ENCODE measurements at places on chromosomes 5 and 9.

DNA sequence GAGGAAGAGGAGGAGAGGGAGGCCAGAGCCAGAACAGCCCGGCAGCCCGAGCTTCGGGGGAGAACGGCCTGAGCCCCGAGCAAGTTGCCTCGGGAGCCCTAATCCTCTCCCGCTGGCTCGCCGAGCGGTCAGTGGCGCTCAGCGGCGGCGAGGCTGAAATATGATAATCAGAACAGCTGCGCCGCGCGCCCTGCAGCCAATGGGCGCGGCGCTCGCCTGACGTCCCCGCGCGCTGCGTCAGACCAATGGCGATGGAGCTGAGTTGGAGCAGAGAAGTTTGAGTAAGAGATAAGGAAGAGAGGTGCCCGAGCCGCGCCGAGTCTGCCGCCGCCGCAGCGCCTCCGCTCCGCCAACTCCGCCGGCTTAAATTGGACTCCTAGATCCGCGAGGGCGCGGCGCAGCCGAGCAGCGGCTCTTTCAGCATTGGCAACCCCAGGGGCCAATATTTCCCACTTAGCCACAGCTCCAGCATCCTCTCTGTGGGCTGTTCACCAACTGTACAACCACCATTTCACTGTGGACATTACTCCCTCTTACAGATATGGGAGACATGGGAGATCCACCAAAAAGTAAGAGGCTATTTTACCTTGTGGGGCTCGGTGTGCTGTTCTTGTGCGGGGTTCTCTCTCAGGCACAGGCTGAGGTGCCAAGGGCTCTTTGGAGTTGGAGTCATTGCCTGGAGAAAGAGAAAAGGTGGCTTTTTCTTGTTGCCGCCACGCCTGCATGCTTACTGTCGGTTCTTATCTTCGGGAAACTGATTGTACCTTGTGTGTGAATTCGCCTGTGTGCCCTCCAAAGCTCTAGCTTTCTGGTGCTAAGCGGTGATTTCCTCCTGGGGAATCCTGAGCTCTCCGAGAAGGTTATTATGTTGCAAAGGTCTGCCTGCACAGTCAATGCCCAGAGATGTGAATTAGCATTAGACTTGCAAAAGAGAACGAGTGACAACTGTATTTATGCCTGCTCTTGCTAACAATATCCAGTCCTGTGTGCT lies at the start of gene ISL1:
ISL1 (plus strand) TSS at position 318 of the 991 bp plus-strand sequence; CDS start at position 542, 224 bp downstream.
- DNase-seq = no peak

DNA sequence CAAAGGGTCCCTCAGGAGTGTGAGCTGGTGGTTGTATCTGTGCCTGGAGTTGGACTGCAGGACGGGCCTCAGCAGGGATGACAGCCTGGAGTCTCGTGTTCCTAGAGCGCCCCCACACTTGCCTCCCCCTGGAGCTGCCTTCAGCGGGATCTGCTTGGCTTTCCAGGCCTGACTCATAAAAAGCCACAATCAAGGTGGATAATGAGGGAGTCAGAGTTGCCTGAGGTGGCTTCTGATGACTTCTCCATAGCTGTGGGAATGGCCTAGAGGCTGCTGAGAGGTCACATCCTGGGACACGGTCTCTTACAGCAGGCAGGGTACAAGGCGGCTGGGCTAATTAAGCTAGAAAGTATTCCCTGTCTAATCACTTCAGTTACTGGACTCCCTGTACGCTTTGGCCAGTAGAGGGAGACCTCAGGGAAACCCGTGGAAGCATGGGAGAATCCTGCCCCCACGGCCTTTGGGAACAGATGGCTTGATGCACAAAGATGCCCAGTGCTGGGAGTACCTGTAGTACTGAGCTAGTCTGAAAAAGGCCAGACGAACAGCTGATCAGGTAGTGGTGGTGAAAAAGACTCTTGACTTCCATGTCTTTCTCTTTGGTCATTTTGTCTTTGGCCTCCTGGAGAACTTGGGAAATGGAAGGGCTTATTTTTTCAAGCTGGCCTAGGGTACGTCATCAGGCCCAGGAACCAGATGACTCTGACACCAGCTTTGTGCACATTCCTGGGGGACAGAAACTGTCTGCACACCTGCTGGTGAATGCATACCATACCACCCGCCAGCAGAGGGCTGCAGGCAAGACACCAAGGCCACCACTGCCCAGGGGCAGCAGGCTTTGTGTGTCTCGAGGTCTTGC lies 16.1 kb upstream of the FRRS1L start:
- DNase-seq = no peak

- DNase-seq = no peak
These were observed 462.7 kb downstream of the EBF1 start for GRCh38 chr5:158637039-158637438.

DNA sequence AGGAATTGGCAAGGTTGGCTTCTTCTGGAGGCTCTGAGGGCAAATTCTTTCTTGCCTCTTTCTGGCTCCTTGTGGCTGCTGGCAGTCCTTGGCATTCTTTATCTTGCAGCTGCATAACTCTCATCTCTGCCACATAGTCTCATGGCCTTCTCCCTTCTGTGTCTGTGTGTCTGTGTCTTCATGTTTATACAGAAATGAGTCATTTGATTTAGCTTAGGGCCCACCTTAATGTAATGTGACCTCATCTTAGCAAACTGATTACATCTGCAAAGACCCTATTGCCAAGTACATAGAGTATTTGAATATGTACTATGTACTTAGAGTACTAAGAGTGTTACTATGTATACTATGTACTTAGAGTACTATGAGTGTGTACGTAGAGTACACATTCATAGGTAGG lies 122.5 kb downstream of the RFK start:
- DNase-seq = no peak

GRCh38 chr5:119338326-119338946 lies 17.4 kb upstream of the TNFAIP8 start:
- no peak for DNase-seq

DNA sequence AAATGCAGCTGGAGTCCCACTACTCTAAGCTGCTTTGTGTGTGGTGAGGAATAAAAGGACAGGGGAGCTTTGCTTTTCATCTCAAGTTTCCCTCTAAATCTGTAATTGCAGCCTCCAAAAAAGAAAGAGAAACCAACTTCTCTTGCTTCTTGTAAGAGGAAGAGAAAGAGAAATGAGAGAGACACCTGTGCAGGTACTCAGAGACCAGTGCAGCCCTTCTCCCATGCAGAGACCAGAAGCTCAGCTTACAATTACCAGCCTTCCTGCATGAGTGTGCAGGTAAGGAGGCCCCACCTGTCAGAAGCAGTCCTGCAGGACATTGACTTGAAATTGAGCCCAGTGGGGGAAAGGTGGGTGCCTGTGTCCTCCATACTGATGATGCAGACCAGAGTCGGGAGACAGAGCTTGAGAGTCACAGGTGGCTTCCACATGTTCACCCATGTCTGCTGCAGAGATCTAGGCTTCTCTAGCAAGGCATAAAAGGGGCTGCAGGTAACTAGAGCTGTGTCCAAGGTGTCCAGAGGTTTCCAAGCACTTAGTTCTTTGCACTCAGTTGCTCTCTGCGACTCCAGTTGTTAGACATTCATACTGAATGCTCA lies 15.3 kb upstream of the MED10 start:
- DNase-seq = no peak

DNA sequence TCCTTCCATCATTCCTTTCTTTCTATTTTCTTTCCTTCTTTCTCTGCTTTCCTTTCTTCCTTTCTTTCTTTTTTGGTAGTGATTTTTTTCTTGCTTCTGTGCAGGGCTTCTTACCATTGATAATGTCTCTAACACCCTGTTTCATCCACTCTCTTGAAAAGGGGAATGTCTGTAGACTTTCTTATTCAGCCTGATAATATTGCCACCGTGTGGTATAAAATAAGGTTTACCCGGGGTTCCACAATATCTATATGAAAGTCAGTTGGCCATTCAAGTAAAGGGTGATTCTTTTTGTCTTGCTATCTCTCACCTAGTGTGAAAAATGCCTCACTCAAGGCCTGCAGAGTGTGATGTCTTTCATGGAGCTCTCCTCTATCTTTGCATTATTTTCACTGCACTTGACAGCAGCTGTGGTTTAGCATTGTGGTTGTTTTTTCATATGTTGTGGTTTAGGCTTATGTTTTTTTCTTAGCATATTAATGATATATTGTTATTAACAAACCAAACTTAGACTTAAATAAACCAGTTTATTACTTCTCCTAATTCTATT lies 153.9 kb downstream of the CSNK1G3 start:
- DNase-seq = no peak

GRCh38 chr9:96061293-96061987 lies 185.9 kb downstream of the ERCC6L2 start:
- no peak for DNase-seq

GRCh38 chr5:177304392-177305119 lies 957 bp downstream of the PRELID1 start:
- DNase-seq = no peak

DNA sequence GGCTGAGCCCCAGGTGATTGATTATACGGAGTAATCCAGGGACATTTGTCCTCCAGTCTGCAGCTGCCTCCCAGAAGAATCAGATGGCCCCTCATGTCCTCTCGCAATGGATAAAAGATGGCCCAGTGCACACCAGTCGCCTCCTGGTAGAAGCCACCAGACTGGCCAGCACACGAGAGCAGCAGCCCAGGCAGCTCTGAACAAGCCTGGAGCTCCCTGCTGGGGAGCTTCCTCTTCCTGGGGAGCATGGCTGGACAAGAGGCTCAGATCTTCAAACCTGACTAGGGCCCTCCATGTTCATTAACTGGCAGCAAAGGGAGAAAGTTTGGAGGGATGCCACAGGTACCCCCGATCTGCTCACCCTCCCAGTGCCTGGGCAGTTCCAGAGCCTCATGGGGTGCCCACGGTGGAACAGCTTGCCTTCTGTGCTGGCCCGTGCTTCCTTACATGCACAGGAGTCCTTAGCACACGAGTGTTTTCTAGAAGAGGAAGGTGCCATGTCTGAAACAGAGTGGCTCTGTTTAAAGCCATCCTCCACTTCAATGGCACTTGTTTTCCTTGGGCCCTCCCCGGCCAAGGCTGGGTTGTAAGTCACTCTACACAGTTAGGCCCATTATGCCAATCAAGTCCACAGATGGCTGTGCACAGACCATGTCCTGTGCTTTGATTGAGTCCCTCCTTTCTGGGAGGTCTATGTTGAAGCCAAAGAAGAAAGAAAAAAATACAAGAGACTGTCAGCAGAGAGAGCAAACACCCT lies 75.6 kb downstream of the PRRT1B start:
- DNase-seq = no peak

DNA sequence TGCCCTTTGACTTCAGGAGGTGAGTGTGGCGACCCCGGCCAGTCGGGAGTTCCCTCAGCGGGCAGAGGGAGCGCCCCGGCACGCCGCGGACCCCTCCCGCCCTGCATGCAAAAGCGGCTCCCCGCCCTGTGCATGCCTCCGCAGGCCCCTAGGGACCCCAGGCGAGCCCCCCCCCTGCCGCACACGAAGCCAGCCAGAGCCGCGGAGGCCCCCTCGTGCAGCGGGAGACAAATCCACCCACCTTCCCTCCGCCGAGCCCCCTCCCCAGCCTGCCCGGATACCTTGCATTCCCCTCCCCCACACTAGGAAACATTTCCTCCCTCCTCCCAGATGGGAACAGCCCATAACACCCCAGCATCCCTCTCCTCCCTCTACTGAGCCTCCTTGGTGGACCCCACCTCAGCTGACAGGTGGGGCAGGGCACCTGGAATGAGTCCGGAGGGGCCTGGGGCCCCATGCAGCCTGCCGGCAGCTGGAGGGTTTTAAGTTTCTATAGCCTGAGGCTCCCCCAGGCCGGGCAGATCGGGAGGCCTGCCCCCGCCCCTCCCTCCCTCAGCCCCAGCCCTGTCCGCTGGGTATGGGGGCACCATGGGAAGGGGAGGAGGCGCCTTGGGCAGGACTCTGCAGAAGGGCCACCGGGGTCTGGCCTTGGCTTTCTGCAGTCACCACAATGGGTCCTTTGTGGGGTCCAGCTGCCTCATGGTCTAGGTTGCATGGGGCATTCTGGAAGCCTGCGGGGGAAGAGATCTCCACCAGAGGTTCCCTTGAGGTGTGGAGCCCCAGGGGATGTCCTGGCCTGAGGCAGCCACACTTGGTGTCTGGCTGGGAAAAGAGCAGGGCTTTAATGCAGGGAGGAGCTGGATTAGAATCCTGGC lies 601 bp downstream of the ERGIC1 start:
- no peak for DNase-seq

GRCh38 chr9:93592643-93593021 lies 16.2 kb downstream of the PHF2 start:
- no peak for DNase-seq

DNA sequence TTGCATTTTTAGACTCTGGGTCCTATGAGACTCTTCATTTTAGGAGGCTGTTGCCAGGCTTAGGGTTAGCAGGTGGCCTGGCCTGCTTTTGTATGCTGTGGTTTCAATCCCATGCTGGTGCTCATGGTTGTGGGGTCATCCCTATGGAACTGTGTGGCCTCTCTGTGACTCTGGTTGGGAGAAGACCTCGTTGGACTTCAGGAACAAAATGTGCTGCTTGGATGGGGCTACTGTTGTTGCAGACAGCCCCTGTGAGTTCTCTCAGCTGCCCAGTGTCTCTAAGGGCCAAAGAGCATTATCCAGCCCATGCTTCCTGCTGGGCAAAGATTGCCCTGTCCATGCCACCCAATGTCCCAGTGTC lies 169.5 kb upstream of the S1PR3 start:
- DNase-seq = no peak

DNA sequence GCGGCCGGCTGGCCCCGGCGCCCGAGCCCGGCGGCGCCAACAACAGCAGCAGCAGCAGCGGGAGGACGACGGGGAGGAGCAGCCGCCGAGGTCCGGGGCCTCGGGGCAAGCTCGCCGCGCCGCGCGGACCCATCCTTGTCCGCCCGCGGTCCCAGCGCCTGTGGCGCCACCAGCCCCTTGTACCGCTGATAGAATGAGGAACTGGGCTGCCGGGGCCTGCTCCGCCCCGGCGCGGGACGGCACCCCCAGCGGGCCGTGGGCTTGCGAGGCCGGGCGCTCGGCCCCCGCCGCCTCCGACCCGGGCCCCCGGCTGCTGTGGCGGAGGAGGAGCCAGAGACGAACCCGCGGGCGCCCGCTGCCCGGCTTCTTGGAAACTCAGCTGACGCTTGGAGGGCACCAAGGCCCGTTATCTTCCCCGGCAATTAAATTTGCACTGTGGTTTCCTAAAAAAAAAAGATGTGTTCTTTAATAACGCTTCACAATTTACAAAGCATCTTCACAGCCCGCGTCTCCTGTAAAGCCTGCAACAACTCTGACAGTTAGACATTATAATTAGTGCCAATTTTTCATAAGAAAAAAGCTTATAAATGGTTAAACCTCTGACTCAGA lies at the start of gene ARSB:
ARSB (minus strand) TSS at position 195 of the 609 bp plus-strand sequence; CDS start at position 133, 62 bp downstream.
- no peak for DNase-seq

DNA sequence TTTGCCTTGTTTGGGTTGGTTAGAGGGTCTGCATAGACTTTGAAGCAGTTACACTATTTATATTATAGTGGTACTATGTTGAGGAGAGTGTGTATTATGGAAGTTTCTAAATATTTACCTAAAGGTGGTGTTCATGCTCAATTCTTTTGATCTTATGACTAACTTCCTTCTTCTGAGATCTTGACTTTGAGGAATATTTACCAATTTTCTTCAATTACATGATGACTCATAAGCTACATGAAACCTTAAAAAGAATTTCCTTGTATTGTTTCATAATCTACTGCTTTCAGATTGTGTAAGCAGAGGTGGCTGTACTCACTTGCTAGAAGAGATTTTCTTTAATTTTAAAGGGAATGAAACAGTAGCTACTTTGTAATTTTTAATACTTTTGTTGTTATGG lies 276.1 kb downstream of the TAF11L14 start:
- DNase-seq = peak; percentile 73
